ENCODE measurements at places on chromosomes 12 and 14. TPM values are rescaled to one million over a fixed set of nuclear protein-coding genes. Genes with fewer than 3 reads are reported as not detected.

The ZFHX2 gene
- 0.73 TPM for total RNA-seq

The NKX2-1 gene
- total RNA-seq, result not detected

The IL23A gene
- 0.20 TPM for total RNA-seq

The IRAK3 gene
- 25.0 TPM for total RNA-seq

The WNT1 gene
- total RNA-seq, result not detected

Measured in subcutaneous preadipocyte (primary cell).